ENCODE measurements at places on chromosomes 2 and 18.

DNA sequence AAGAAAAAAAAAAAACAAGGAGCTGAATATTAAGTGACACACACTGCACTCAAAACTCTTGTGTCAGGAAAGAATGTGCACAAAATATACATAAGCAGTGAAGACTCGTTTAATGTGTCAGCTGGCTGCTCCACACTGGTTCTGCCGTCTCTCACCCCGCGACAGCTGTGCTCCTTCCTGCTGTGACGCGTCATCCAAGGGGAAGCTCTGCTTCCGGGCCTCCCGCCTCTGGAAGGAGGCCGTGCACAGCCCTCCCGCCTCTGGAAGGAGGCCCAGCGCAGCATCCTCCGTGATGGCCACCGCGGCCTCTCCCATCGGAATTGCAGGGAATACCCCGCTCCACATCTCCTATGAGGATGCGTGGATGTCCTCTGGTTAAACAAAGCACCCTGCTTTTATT is 151.0 kb downstream of the HDAC4 start:
- peak; percentile 6 for DNase-seq

DNA sequence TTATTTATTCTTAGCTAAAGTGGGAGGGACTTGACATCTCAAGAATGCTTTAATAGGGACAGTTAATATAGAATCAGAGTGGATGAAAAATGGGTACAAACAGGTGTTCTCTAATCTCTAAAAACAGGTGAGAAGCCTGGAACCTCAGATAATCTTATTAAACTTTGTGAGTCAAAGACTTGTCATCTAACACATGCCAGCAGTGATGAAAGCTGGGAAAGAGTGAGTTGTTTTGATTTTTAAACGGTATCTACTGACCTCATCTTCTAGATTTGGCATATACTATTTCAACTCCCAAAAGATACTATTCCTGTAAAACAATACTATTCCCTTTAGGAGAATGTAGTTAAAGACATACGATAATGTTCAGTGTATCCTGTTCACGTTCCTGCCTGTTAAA is 103.4 kb downstream of the CCDC141 start:
- no peak for DNase-seq

GRCh38 chr2:10406491-10407188 is 41.5 kb downstream of the ODC1 start:
- no peak for DNase-seq

DNA sequence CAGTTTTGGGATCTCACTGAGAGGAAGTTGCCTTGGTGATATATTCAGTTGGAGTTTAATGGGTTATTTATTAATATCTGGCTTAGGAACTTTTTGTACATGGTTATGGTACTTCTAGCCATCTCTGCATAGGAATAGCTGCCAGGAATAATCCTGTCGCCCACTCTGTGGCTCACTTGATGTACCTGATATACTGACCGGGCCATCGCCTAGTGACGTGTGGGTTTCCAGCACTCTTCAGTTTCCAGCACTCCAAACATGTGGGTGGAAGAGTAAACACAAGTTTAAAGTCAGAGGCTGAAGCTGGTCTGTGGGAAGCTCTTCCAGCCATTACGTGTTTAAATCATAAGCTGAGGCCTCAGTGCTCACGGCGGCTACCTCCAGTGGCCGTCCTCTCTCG is 44.3 kb upstream of the AGAP1 start:
- no peak for DNase-seq

DNA sequence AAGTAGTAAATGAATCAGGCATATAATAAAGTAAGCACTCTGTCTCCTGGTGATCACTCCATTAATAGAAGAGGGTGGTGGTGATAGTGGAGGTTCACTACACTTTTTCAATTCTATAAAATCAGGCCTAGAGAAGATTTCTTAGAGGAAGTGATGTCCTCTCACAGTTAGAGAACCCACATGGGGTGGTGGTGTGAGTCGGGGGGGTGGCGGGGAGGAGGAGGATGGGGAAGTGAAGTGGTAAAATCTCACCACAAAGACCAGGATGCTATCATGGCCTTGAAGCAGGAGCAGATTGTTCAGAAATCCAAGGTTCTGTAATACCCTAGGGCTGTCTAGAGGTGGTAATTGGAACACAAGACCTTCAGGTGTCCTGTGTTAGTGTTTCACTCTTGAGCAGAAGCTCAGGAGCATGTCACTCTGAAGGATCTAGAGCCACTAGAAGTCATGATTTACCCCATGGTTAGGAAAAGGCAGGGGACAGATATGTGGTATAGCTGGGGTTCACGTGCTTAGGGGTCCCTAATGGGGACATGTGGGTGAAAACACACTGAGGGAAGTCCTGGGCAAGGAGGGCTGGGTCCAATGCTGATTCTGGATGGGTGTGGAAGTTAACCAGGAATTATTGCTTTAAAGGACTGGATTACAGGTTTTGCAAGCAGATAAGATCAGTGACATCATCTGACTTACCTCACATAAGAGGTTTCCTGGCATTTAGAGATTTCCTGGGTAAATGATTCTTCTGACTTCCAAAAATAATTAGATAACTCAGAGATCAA is 31.0 kb downstream of the RNF125 start:
- no peak for DNase-seq

GRCh38 chr18:48724442-48724841 is 185.6 kb downstream of the CTIF start:
- no peak for DNase-seq

DNA sequence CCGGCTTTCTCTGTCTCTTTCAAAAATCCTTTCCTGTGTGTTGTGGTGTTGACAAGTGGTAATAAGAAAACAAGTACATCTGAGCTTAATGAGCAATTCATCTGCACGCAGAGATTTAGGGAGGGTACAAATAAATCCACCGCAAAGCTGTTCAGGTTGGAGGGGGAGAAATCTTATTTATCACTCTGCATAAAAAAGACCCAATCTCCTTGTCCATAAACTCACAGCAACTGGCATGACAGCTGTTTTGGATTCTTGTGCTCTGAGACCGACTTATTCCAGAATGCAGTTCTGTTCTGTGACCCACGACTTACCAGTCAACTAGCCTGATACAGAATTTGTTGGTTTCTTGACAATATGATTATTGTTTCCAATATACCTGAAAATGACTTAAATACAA is 380.1 kb downstream of the SOX11 start:
- no peak for DNase-seq

DNA sequence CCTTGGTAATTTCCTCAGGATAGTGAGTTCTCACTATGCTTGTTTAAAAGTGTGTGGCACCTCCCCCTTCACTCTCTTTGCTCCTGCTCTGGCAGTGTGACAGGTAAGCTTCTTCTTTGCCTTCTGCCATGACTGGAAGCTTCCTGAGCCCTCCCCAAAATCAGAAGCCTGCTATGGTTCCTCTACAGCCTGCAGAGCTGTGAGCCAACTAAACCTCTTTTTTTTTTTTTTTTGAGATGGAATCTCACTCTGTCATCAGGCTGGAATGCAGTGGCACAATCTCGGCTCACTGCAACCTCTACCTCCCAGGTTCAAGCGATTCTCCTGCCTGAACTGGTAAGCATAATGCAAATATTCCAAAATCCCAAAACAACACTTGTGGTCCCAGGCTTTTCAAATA is 80.0 kb downstream of the SOWAHC start:
- DNase-seq = no peak

DNA sequence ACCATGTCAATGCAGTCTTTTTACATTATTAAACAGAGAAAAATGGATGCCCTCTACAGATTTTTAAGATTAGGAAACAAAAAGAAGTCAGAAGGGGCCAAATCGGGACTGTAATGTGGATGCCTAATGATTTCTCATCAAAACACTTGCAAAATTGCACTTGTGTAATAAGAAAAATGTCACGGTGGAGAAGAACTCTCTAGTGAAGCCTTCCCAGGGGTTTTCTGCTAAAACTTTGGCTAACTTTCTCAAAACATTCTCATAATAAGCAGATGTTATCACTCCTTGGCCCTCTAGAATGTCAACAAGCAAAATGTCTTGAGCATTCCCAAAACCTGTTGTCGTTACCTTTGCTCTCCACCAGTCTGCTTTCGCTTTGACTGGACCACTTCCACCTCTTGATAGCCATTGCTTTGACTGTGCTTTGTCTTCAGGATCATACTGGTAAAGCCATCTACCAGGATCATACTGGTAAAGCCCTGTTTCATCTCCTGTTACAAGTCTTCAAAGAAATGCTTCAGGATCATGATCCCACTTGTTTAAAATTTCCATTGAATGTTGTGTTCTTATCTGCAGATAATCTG is 226.8 kb downstream of the TNS1 start:
- DNase-seq = no peak

GRCh38 chr2:27179344-27180000 is 30.7 kb downstream of the TCF23 start:
- no peak for DNase-seq

DNA sequence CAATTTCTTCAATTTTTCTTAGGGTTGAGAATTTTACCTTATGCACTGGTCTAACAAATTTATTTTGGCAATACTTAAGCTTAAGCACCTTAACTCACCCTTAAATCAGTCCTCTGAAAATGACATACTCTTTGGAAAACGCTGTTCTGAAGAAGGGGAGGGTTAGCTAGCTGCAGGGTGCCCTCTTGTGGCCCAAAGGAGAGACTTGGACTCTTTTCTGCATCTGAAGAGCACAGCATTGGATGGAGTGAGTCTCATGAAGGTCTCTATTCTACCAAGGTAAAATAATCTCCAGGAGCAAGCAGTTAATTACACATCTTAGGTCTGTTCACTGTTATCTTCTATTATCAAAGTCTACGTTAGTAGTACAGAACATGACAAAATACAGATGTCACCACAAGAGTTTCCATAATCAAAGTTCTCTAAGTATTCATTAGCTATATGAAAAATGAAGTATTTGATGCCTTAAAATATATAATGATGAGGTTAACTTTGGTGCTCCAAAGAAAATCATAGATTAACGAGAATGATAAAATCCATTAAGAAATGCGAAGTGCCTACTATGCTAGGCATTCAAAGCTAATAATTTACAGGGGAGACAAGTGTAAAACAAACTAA is 24.4 kb downstream of the PUM2 start:
- DNase-seq = peak; percentile 60

DNA sequence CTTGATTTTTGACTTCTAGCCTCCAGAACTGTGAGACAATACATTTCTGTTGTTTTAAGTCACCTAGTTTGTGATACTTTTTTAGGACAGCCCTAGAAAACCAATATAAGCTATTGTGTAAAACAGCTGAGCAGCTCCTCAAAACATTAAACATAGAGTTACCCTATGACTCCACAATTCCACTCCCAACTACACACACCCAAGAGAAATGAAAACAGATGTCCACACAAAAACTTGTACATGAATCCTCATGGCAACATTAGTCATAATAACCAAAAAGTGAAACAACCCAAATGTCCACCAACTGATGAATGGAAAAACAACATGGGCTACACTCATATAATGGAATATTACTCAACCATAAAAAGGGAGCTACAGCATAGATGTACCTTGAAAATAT is 32.6 kb downstream of the TNS1 start:
- no peak for DNase-seq

GRCh38 chr2:102235491-102235890 is 48.7 kb downstream of the IL1RL2 start:
- DNase-seq = no peak

DNA sequence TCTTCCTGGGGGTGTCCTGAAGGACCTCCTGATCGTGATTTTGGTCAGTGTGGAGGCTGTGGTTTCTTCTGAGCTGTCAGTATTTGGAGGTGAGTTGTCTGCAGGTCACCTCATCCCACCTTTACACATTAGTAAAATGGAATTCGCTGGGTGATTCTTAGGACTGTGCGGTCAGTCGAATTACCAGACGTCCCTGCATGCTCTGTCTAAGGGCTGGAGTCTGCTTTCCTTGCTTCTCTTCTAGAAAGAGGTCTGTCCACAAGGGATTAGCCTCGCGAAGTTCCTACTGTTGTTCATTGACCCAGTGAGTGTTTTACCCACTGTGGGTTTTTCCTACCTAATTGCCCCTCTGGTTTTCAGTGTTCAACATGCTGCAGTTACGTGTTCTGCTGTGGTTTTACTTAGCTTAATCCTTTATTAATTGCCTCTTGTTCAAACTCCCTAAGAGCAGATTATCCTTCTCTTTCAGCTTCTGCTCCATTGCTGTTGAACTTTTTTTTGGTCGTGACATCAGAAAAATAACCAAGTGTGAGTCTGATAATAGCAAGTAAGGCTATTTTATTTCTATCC is 183.4 kb downstream of the NEDD4L start:
- no peak for DNase-seq

- no peak for DNase-seq
Measured at GRCh38 chr2:141647353-141647752, 483.5 kb downstream of the LRP1B start.

DNA sequence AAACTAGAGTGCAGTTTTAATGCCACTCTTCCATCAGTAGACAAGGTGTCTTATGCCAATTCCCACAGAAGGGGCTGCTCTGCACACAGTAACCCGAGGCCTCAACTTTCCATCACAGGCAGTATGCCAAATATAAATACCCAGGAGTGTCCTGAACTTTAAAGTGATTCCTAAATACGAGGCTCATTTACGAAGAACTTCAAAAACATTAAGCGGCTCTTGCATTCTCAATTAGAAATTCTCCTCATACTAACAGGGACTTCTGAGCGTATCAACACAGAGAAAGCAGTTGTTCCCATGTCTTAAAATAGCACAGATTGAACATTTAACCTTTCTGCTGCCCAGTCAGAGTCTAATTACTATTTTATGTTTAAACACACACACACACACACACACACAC is 638.6 kb downstream of the ERBB4 start:
- peak; percentile 72 for DNase-seq

Data from NCI-H2081 (cell line).